ENCODE measurements at places on chromosomes 4 and X. TPM values are rescaled to one million over a fixed set of nuclear protein-coding genes. Genes with fewer than 3 reads are reported as not detected.

Gene RAI2
- total RNA-seq = 2.9 TPM

- no peak for DNase-seq
These were observed 581.9 kb downstream of the GRID2 start for GRCh38 chr4:92885632-92886031.

Gene IL1RAPL2
- not detected for total RNA-seq

Gene VCX
- not detected for total RNA-seq

Gene HSFX4
- total RNA-seq = not detected

Gene ABCD1
- total RNA-seq = 5.8 TPM

DNA sequence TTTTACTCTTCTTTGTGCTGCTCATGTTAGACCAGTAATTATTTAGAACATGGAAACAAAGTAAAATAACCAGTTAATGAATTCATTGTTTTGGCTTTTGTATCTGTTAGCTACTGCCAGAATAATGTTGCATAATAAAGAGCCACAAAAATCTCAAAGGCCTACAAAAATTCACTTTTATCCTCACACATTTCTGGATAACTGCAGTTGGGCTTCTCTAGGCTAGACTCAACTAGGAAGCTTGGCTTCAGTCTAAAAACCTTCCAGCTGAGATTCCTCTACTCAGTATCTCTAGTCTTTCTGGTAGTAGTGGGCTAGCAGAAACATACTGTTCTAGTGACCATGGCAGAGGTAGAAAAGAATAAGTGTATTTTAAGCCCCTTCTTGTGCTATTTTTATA is 73.0 kb downstream of the FAT4 start:
- DNase-seq = no peak

Data from naive thymus-derived CD8-positive, alpha-beta T cell (primary cell).